ENCODE measurements at places on chromosomes 7 and 10.
A peak's percentile ranks its signal among the peaks of the same experiment; 100 is the strongest.

- no peak for DNase-seq
Observed at GRCh38 chr10:43173120-43173519, 34.9 kb downstream of the CSGALNACT2 start.

- DNase-seq = no peak
Observed at GRCh38 chr10:59000162-59000825, 176.1 kb upstream of the PHYHIPL start.

DNA sequence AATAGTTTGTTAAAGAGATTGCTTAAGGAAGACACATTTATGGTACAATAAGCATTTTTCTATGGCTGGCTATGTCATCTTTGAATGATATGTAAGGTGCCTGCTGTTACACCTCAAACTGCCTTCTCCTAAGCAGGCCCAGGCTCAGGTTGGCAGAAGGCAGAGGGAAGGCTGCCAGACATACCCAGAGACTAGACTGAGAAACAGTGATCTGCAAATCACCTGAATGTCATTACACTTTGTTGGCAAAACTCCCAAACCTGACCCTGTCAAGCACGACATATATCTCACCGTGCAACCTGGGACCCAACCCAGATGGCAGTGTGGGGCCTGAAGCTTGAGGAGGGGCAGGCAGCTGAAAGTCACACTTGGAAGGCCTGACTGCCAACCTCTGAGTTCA is 136.6 kb upstream of the TARP start:
- DNase-seq = no peak

DNA sequence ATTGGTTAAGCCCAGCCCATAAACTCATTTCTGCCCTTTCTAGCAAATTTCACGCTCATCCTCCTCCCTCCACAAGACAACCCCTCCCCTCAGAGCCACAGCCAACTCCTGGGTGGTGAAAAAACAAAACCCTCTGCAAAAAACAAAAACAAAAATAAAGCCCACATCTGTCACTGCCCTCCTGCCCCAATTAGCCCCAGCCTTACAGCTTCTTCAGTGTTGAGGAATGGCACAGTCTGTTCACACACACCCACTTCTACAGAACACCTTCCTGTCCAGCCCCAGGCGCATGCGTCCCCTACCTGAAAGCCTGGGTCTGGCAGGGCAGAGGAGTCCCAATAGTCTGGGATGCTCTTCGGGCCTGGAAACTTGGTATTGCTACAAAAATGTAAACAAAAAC is 34.4 kb downstream of the PARP12 start:
- no peak for DNase-seq

- DNase-seq = peak; percentile 47
Observed at GRCh38 chr7:20199015-20199737, 18.0 kb downstream of the MACC1 start.

- no peak for DNase-seq
Observed at GRCh38 chr7:7596176-7596575, 29.5 kb downstream of the MIOS start.

GRCh38 chr10:118981946-118982345 is 47.6 kb upstream of the NANOS1 start:
- no peak for DNase-seq

GRCh38 chr10:78950656-78951587 is 117.8 kb upstream of the ZMIZ1 start:
- DNase-seq = no peak

DNA sequence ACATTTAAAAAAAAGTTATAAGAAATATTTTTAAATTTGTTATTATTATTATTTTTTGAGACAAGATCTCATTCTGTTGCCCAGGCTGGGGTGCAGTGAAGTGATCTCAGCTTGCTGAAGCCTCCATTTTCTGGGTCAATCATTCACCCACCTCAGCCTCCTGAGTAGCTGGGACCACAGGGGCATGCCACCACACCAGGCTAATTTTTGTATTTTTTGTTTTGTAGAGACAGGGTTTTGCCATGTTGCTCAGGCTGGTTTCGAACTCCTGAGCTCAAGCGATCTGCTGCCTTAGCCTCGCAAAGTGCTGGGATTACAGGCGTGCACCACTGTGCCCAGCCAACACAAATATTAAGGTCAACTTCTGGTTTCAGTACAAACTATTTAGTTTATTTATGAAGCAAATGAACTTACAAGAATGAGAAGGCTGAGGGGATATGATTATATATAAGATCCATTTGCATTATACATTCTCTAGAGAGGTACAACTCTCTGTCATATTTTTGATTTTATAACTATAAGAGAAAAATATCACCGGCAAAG is 45.9 kb upstream of the FAM133B start:
- DNase-seq = no peak

DNA sequence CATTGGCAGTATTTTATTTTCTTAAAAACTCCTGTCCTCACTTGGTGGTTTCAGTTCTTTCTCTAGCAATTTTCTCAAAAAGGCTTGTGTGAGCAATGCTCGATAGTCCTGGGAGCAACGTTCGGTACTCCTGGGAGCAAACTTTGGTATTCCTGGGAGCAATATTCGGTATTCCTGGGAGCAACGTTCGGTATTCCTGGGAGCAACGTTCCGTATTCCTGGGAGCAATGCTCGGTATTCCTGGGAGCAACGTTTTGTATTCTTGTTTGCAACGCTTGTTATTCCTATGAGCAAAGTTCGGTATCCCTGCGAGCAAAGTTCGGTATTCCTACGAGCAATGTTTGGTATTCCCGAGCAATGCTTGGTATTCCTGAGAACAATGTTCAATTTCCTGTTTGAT is 362.0 kb upstream of the ADARB2 start:
- DNase-seq = no peak

DNA sequence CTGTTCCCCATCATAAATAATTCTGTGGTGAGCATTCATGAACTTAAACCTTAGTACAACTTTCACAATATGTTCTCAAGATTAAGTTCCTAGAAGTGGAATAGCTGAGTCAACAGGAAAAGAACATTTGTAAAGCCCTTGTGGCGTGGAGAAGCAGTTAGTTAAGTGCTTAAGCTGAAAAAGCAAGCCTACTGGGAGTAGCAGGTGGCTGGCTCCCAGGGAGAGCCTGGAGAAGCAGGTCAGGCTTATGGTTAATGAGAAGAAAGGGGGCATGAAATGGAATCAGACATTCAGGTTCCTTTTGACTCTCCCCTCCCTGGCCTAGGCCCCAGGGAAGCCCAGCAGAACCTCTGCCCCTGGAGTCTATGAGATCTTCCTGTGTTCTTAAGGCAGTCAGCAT is 35.3 kb downstream of the VSTM4 start:
- DNase-seq = no peak

DNA sequence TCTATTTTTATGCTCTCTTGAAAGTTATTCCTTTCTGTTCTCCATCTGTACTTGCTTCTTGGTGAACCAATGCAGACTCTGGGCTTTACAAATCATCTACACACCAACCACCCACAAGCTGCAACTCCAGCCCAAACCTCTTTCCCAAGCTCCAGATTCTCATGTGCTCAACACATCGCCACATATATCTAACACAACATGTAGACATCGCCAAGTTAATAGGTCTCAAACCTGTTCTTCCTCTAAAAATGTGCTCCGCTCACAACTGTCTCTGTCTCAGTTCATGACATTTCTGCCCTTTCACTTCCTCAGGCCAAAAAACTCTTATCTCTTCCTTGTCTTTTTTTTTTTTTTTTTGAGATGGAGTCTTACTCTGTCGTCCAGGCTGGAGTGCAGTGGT is 95.7 kb upstream of the EEPD1 start:
- DNase-seq = no peak

DNA sequence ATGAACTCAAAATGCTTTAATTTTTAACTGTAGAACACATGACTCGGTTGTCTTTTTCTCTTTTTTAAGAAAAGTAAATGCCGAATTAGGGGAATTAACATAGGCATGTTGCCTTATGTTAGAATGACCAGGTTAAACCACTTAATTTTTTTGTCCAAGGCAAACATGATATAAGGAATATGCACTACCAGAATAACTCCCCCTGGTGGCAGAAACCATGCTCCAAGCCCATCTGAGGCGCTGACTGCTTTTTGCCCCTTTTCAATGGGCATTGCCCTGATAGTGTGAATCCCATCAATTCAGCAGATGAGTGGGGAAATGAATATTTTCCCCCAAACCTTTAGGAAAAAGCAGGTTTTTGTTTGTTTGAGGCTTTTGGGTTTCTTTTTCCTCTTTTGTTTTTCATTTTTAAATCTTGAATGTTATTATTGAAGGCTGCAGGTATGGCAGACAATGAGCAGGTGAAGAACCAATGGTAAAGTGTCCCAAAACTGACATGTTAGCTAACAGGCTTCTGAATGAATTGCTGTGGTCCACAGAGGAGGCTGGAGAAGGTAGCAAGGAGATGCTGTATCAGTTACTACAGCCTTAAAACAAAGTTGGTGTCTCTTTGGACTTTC is 284.3 kb downstream of the SORCS3 start:
- DNase-seq = no peak

- DNase-seq = no peak
Observed at GRCh38 chr7:82318786-82319185, 124.8 kb downstream of the CACNA2D1 start.

DNA sequence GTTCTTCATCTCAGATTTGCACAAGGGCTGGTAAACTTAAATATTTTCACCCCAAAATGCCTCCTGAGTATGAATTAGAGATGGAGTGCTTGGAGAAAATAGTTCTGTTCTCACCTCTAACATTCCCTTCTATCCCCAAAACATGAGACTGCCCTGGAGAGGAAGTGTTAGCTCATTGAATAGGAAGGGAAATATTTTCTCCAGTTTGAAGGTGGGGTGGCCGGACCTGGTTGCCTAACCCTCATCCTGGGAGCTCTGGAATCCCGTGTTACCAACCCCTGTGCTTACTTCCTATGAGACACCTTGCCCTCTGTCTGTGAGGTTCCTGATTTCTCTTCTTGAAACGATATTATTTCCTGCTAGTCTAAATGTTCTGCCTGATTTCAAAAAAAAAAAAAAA is 779 bp downstream of the IFIT2 start:
- DNase-seq = no peak

- no peak for DNase-seq
Observed at GRCh38 chr10:131963350-131963749, 18.4 kb downstream of the BNIP3 start.

GRCh38 chr10:133123746-133124356 is 36.1 kb downstream of the ADGRA1 start:
- DNase-seq = no peak

GRCh38 chr10:116136261-116136660 is 136.7 kb downstream of the GFRA1 start:
- DNase-seq = no peak

GRCh38 chr7:140635345-140635744 is 5.3 kb downstream of the DENND2A start:
- no peak for DNase-seq

DNA sequence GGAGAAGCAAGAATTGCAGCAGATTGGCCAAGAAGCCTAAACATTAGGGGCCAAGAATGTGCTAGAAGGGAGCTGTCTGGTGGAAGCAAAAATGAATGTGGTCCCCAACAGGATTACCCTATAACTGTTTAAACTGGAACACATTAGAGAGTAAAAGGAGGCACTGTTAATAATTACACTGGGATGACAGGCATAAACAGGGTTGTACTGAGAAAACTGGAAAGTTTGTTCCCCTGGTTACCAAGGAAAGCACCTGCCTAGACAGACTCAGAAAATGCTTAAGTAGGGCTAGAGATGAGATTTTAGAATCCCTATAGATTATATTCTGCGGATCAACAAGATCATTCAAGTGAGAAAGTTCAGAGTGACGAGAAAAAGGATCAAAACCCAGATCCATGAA is 100.8 kb downstream of the CTTNBP2 start:
- DNase-seq = no peak

Data from HS-27A (cell line).